Testis (tissue), 5 donors: ENCODE measurements at places on chromosomes 11 and 22.
A peak's percentile ranks its signal among the peaks of the same experiment; 100 is the strongest.

GRCh38 chr22:36946421-36947158 is 33.2 kb downstream of the CSF2RB start:
- DNase-seq: no peak

DNA sequence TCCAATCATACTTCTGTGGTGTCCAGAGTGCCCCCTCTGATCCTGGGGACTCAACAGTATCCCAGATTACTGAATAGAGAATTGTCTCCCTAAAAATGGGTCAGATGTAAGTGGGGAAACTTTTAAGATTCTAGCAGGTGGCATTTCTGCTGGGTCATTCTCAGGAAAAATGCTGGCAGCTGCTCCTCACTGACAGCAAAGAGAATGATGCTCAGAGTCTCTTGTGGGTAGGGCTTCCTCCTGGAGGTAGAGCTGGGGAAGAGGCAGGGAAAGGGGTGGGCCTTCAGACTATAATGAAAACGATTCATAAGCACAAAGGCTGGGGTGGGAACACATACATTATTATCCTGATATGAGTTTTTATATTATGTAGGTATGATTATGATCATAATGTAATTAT is 647.2 kb downstream of the NELL1 start:
- no peak for DNase-seq

DNA sequence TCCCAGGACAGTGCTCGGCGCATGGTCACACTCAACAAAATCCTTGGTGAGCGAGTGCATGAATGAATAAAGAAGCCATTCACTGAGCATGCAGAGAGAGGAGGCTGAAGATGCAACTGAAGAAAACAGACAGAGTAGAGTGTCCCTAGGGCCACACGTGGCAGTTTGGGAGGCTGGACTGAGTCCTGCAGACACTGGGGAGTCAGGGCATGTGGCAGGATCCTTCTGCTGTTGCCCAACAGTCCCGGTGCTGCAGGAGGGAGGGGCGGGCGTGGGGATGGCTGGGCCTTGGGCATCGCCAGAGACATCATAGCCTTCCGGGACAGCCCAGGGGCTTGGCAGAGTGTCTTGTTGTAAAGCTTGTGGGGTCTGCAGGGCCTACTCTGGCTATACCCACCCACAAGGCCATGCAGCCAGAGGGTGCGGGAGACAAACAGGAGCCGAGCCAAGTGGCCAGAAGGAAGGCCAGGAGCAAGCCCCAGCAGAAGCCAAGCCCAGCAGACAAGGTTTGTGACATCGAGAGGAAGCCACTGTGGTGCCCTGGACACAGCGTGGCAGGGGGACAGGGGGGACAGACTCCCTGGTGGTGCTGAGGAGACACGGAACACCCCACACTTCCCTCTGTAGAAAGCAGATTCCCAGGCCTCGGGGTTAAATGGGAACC is 26.7 kb upstream of the FBLN1 start:
- no peak for DNase-seq

DNA sequence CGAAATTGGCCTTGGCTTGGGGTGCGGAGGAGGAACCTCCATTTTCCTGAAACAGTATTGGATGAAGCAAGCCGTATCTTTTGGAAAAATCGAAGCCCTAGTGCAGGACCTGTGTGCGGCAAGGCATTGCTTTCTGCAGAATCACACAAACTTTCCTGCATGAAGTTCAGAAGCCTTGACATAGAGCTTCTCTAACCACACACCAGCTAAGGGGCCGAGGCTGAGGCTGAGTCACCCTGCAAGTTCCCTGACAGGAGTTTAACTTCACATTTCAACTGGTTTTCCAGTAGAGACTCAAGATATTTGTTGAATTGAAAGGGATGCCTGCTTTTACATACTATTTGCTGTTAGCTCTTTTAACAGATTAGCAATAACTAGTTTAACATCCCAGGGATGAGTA is 67.8 kb downstream of the TCF20 start:
- no peak for DNase-seq

DNA sequence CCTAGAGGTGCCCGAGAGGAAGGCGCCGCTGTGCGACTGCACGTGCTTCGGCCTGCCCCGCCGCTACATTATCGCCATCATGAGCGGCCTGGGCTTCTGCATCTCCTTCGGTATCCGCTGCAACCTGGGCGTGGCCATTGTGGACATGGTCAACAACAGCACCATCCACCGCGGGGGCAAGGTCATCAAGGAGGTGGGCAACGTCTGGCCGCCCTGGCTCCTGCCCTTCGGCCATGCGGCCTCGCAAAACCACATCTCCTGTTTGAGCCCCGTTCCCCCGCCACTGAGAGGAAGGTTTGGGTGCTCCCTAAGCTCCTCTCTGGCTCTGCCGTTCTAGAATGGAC is 3.4 kb downstream of the SLC17A6 start:
- DNase-seq: no peak

- no peak for DNase-seq
Observed at GRCh38 chr11:83456566-83456965, 170.4 kb upstream of the CCDC90B start.

DNA sequence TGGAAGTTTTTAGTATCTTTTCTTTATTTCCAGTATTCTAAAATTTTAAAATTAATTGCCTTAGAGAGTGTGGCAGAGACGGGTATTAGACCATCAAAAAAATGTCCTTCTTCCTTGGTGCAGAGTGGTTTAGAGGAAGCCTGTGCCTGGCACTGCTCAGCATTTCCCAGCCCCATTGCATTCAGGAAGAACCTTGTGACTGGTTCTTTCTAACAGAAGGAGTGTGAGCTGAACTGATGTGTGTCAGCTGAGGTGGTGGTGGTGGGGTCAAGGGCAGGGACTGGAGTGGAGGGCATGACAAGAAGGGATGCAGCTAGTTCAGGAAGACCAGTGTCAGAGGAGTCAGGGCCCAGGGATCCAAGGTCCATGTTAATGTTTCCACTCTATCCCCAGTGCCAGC is 58.7 kb upstream of the FDX1 start:
- DNase-seq: no peak

DNA sequence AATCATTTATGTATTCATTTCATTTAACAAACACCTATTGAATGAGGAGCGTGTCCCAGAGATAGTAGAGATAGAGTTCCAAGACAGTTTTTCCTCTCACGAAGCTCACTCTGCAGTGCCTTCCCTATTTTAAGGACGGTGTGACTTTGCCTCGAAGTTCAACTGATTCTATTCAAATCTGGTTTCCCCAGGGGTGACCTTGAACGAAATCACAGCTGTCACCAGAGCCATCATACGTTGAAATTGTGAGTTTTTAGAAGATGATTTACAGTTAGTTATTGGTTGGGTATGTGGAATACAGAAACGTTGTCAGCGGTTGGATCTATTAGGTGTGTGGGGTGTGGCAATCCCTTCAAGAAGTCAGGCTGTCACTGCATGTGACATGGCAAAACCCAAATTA is 33.9 kb upstream of the SESN3 start:
- DNase-seq: no peak

- no peak for DNase-seq
Observed at GRCh38 chr11:86816251-86816726, 15.9 kb downstream of the PRSS23 start.

GRCh38 chr11:116725434-116726221 is 47.2 kb downstream of the BUD13 start:
- peak; percentile 22 for DNase-seq

GRCh38 chr11:134792044-134792443 is 380.0 kb upstream of the B3GAT1 start:
- DNase-seq: no peak

- DNase-seq: no peak
Observed at GRCh38 chr11:86917589-86917988, 37.6 kb downstream of the FZD4 start.

DNA sequence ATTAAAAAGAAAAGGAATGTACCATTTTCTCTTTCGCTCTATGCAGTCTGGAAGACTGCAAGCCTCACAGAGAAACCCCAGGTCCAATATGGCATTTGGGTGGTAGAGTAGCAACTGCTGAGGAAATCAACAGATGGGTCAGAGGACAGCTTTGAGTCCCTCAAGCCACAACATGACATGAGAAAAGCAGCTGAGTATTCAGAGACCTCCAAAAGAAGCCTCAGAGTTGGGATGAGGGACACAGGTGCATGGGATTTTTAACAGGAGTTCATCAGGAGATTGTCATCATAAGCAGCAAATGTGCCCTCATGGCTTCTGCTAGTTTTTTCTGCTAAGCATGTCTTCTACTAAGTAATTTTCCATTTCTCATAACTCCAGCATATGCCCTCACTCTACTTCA is 111.6 kb downstream of the BLID start:
- no peak for DNase-seq

DNA sequence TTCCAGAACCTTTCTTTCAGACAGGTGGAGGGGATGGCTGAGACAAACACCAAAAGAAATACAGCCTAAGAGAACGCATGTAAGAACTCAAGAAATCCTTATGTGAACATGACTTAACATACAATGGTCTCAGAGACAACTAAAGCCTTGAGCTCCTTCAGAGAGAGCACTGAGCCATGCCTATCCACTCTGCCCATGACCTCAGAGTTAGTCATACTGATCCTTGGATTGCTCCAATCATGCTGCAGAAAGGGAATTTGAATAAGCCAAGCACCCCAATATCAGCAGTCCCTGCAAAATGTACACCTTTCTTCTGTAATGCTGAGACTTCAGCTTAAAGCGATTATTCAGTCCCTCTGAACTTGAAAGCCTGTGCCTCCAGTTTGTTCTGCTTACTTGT is 43.2 kb upstream of the CHKA start:
- no peak for DNase-seq

- DNase-seq: no peak
Observed at GRCh38 chr22:45683248-45683647, 11.6 kb downstream of the ATXN10 start.

DNA sequence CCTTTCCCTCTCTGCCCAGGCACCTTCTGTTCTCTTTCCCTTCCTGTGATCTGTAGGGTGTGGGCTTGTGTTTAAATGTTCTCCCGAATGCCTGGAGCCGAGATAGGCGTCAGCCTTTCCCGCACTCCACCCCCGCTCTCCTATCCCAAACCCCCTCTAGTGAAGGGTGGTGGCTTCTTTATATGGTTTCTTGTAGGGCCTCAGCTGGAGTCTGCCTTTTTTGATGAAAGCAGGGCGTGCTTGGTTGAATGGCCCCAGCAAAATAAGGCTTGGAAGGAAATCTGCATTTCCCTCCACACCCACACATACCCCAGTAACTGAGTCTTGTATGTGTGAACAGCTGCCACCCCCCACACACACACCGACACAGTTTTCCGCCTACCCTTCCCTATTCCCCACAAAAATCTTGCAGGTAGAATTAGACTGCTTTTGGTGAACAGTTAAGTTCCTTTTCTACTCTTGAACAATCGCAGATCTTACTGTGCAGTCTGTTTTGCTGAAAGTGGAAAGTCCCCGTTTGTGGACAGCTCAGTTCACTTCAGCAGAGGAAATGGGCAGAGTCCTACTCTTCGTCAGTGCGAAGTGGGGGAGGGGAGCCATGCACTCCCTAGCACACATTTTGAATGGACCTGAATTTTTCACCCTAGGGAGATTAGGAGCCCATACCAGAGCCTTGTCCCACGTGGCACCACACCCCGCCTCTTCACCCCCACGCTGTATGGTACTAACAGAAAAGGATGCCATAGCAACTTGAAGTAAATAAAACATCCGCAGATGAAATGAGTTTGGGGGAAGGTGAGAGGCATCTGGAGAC is 25.5 kb upstream of the GRK2 start:
- DNase-seq: peak; percentile 67

GRCh38 chr22:48954781-48955311 is 872.8 kb downstream of the BRD1 start:
- peak; percentile 32 for DNase-seq

DNA sequence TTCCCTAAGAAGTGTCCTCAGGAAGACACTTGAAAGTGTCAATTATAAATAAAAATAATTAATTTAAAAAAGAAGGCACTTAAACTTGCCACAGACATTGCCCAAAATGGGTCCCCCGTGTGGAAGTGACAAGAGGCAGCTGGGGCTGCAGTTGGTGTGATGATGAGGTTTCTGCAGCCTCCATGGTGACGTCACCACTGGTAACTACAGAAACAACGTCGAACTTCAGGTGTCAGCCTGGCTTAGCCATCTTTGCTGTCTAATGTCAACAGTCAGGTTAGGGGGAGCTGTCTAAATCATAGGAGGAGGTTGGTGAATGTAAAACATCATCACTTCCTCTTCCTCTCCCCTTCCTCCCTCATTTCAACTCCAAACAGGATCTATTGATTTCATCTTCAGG is 328.6 kb downstream of the MN1 start:
- no peak for DNase-seq

DNA sequence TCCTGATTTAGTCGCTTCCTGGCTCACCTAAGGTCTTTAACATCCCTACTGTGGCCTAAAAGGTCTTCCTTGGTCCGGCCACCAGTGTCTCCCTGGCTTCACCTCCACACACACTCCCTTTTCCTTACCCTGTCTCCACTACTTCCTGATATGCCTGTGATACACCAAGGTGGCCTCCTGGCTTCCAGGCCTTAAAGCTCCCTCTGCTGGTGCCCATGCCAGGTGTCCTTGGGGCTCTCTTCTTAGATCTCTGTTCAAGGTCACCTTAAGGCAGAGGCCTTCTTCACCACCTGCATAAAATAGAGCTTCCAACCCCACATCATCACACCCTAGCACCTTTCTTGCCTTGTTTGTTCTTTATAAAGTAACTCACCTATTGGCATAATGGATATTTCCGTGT is 787.7 kb downstream of the NTM start:
- no peak for DNase-seq

DNA sequence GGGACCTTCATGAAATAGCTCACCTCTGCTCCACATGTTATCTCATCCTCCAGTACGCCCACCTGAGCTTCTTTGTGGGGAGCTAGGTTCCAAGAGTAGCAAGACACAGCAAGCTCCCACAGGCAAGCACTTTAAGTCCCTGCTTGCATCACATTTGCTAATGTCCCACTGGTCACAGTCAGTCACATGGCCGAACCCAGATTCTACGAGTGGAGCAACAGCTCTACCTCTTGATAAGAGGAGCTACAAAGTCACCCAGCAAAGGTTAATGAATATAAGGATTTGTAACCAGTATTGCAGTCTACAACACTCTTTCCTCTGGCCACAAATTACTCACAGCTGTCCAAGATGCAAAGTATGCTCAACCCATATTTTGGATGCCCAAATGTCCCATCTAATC is 15.2 kb upstream of the MS4A15 start:
- DNase-seq: no peak

DNA sequence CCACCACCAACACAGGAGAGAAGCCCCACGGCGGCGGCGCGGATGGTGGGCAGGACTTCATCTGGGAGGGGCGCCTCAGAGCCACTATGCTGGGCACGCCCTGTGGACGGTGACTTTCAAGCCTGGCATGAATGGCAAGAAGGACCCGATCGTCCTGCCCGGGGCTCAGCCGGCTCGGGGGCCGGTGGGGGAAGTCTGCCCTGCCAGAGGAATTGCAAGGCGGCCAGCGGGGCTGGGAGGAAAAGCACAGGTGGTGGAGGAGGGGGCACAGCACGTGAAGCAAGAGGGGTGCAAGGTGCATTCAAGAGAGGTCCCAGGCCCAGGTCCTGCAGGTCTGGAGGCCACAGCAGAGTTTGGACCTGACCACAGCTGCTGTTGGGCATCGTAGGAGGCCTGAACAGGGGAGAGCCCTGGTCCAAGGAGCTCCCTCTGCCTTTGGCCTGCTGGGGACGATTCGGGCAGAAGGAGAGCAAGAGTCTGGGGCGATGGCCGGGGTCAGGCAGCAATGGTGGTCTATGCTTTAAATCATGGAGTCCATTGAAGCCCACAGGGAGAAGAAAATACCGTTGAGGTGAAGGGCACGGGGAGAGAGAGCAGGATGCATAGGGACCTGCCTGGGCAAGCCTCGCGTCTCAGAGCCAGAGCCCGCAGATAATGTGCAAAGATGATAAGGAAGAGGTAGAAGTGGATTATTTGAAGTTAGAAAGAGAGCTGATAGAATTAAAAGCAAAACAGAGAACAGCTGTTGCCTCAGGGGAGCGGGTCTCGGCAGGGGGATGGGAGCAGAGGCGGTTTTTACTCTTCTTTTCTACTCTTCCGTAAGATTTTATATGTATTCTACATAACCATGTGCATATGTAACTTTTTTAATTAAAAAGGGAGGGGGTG is 82.6 kb upstream of the SHISAL1 start:
- peak; percentile 1 for DNase-seq
